Stimulated activated CD8-positive, alpha-beta memory T cell treated with anti-CD3 and anti-CD28 coated beads, Interleukin-2, amount 100 ng/mL, for 1 hour (primary cell): ENCODE measurements at places on chromosomes 16 and 17.

- no peak for DNase-seq
Measured at GRCh38 chr17:30952638-30953393, 18.0 kb upstream of the RNF135 start.

DNA sequence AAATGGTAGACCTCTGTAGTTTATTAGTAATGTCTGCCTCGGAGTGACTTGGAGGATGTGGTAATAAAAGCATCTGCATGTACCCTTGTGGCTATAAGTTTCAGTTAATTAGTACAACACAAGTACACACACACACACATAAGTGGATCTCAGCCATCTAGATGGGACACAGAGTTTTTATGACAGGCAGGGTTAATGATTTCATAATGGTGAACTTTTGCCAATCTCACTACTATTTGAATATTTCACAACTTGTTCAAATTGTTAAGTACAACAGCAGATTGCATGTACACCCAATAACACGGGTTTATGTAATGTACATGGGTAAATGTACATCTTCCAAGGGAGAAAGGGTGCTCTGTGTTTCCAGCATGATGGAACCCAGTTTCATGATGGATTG is 511.3 kb upstream of the HSBP1 start:
- DNase-seq: no peak

DNA sequence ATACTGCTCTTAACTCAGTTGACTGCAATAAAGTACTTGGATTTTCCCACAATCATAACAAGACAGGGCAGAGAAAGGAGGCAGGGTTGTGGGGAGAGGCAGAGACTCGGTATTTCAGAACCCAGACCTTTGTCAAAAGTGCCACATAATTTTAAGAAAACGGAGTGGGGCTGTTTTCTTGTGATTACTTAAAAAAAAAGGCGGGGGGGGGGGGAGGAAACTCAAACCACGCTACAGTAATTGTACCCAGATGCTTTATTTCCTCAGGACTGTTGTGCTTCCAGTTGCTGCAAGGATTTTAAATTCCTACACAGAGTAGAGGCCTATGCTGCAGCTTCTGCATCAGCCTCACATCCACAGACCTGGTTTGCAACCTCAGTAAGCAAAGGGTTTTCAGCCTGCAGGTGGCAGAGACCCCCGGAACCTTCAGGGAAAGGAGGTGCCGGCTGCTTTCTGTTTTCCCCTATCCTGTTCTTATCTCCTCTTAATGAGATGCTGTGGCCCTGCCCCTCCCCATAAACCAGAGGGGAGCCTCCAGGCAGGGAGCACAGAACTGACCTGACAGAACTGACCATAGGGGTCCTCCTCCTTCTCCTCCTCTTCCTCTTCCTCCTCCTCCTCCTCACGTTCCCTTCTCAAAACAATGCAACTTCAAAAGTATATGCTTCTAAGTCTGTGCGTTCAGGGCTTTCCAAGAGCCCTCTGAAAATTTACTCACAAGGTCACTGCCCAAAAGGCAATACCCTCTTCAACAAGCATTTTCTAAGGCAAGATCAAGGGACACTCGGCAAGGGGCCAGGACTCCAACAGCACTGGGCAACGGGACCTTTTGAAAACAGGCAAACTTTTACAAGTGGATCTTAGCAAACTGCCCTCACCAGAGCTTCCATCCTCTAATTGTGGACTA is 7.5 kb downstream of the AXIN2 start:
- DNase-seq: no peak

- DNase-seq: no peak
Measured at GRCh38 chr17:83116311-83116771, 36.9 kb downstream of the METRNL start.

GRCh38 chr17:28861393-28862203 is 6.8 kb downstream of the ERAL1 start:
- DNase-seq: no peak

DNA sequence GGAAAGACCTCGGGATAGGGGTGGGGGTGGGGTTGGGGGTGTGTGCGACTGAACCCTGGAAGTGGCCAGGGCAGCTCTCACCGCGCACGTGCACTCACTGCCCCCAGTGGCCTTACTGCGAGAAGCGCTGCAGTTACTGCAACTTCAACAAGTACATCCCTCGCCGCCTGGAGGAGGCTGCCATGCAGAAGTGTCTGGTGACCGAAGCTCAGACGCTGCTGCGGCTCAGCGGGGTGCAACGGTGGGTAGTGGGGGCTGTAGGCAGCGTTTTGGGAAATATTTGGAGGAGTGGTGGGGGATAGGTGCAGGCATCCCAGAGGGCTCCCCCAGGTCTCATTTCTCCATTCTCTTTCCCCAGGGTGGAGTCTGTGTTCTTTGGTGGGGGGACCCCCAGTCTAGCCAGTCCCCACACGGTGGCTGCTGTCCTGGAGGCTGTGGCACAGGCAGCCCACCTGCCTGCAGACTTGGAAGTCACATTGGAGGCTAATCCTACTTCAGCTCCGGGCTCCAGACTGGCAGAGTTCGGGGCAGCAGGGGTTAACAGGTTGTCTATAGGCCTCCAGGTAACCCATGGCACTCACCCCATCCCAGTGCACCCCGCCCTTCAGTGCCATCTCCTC is 972 bp downstream of the RSAD1 start:
- peak; percentile 28 for DNase-seq

DNA sequence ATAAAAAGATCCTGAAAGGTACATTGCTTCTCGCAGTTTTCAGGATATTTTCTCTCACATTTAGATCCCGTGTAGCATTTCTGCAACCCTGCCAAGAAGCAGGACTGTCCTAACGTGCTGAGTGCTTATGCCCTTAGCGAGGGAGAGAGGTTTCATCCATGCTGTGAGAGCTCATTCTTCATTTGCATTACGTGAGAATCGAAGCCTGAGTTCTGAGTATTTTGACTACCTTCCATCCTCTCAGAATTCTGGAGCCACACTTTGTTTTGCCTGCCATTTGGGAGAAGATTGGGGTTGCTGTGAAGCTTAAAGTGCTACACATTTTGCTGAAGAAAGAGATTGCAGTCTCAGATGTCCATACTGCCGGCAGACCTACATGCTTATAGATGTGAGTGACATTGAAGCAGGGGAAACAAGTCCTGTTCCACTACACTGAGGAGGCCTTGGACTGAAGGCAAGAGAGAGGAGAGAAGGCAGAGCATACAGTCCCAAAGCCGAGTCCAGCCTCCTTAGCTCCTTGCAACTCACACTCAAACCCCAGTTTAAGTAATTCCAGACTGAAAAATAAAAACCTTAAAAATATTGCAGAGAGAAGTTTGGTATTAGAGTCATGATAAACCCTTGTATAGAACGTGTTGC is 183.0 kb downstream of the PRKCA start:
- DNase-seq: no peak

GRCh38 chr17:45940826-45941225 is 46.5 kb downstream of the MAPT start:
- DNase-seq: no peak

DNA sequence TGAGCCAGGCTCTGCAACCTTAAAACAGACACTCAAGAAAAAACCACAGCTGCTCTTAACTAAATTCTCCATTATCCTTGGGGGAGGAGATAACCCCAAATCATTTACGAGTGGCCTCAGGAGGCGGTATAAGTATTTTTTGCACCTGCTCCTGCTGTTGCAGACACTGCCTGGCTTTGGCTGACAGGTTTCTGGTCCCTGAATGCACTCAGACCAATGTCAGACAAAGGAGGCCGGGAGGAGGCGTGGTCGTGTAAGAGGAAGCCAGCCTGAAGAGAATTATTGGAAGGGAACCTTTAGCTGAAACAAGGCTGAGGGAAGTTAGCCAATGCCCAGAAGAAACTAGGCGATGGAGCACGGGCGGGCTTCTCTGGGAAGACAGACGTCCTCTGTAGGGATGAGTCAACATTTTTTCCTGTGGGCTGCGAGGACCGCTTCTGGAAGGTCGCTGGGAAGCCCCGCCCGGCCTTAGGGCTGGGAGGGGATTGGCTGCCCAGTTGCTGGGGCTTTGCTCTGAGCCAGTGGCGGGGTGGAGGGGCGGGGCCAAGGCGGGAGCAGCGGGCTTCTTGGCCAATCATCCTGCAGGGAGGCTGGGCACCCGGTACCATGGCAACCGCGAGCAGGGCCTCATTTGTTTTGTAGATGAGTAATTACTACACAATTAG is 82.3 kb downstream of the CCDC182 start:
- no peak for DNase-seq

DNA sequence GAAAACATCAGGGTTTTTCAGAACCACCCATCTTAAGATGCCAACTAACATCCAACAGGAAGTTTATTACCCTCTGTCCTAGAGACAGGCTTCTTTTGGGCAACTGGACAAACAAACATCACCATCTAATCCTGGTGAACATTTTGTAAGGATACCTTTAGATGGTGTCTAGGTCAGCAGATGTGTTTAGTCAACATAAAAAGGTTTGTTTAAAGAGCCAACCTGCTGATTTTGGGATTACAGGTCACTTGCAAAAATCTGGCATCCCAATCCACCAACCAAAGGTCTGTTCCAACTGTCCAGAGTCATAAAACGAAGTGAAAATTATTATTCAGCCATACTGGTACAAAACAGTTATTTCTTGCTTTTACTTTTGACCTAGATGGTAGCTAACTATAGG is 145.2 kb upstream of the C17orf78 start:
- DNase-seq: no peak

DNA sequence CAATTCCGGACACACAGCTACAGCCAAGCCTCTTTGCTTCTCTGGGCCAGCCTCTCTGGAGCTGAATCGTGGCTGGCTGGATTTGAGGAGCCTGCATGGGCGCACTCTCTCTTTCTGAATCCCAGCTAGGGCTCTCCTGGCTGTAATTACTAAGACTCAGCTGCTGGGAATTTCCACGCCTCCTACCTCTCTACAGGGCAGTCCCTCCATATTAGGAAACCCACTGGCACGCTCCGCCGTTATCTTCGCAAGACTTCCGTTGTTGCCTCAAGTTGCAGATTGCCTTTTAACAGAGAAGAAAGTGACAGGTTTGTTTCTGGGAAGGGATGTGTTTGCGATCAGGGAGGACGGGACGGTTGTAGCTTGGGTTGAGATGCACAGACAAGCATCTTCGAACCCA is 188.4 kb upstream of the NLRP1 start:
- DNase-seq: no peak

- DNase-seq: no peak
Measured at GRCh38 chr17:57553991-57554825, 190.9 kb downstream of the CCDC182 start.

GRCh38 chr16:51924744-51925143 is 622.2 kb downstream of the TOX3 start:
- no peak for DNase-seq

GRCh38 chr16:52456368-52456767 is 90.6 kb downstream of the TOX3 start:
- no peak for DNase-seq

- no peak for DNase-seq
Measured at GRCh38 chr17:81329927-81330883, 35.1 kb upstream of the SLC38A10 start.

- DNase-seq: no peak
Measured at GRCh38 chr16:75580-76501, 2.2 kb upstream of the MPG start.

GRCh38 chr17:39769974-39770587 is 32.3 kb downstream of the GRB7 start:
- DNase-seq: peak; percentile 25

GRCh38 chr17:76556765-76557367 is 17.0 kb downstream of the PRCD start:
- DNase-seq: no peak

DNA sequence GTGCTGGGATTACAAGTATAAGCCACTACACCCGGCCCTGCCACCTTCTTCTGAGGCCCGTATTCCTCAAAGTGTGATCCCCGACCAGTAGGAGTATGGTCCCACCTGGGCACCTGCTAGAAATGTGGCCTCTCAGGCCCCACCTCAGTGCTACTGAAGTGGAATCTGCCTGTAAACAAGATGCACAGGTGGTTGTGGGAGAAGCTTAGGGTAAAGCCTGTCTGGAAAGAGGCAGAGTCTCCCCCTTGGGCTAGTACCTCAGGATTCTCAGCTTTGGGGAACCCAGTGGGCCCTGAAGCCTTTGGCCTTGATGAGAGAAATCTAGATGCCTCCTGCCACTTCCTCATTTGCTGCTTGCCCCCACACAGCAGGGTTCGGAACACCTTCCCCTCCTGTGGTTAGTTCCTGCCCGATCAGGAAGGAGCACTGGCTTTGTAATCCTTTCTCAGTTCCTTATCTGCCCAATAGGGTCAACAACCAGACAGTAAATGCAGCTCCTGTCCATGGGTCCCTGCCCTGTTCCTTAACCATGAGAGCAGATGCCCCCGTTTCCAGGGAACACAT is 25.2 kb downstream of the TK2 start:
- no peak for DNase-seq

GRCh38 chr16:4200781-4201137 is 41.1 kb downstream of the SRL start:
- DNase-seq: no peak

- DNase-seq: no peak
Measured at GRCh38 chr16:86306011-86306644, 204.2 kb upstream of the FOXF1 start.

- no peak for DNase-seq
Measured at GRCh38 chr17:73765824-73766563, 121.7 kb upstream of the SDK2 start.

GRCh38 chr16:31377210-31377903 is 15.8 kb upstream of the ITGAD start:
- no peak for DNase-seq

GRCh38 chr16:8961811-8962390 is 1.8 kb downstream of the USP7 start:
- DNase-seq: no peak

GRCh38 chr16:75024594-75024993 is 25.8 kb downstream of the ZNRF1 start:
- DNase-seq: no peak

DNA sequence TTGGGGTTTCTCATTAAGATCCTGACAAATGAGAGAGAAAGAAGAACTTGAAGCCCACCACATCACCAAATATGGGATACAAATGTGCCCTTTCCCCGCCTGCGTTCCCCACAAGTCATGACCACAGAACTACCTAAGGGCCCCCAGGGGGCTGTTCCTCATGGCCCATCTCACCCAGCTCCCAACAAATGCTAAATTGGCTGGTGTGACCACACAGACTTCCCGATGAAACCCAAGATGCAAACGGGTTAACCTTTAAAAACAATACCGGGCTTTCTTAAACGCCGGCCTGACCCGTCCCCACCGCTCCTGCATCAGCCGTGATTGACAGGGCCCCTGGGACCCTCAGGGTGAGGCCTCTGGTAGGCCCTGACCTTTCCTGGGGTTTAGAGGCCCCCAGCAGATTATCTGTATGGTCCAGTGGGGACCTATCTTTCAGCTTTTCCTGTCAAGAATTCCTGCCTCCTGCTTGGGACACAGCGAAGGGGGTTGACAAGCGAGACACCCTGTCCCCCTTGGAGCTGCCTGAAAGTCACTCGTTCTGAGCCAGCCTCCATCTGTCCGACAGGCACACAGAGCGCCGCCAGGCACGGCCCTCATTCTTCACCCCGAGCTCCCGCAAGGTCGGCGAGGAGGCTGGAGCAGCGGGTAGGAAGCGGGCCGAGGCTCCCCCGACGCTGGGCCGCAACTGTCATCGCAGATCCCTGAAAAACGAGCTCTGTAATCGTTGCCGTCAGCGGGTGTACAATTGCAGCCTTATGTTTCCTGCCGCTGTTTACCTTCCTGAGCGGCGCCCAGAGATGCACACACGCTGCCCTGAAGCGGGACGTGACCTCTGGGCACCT is 300.1 kb downstream of the FOXL1 start:
- DNase-seq: no peak
